ENCODE measurements at places on chromosomes 1 and 21.

- no peak for DNase-seq
Observed at GRCh38 chr1:59178339-59179187, 118.3 kb upstream of the FGGY start.

- no peak for DNase-seq
Observed at GRCh38 chr1:29645586-29645985, 409.3 kb downstream of the PTPRU start.

DNA sequence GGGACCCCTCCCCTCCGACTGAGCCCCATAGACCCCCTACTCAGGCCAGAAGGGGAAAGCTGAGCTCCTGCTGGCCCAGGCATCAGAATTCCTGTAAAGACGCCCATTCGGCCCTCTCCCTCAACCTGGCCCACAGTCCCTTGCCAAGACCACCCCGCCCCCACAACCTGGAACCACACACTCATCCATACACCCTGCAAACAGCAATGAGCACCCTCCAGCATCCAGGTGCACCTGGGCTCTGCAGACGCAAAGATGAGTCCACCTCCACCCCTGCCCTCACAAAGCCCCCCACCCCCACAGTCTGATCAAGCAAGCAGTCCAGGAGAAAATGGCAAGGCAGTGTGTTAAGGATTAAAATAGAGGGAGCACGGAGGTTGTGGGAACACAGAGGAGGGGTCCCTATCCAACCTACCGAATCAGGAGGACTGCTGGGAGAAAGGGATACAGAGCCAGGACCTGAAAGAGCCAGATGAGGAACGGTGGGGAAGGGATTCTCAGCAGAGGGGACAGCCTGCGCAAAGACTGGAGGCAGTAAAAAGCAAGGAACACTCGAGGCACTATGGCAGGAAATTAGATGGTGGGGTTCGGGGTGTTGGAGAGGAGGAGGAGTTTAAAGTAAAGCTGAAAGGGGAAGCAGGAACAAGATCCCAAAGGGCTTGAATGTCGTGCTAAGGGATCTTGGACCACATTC lies 67.3 kb upstream of the LAPTM5 start:
- no peak for DNase-seq

- no peak for DNase-seq
Observed at GRCh38 chr1:162918151-162918754, 57.3 kb upstream of the CCDC190 start.

DNA sequence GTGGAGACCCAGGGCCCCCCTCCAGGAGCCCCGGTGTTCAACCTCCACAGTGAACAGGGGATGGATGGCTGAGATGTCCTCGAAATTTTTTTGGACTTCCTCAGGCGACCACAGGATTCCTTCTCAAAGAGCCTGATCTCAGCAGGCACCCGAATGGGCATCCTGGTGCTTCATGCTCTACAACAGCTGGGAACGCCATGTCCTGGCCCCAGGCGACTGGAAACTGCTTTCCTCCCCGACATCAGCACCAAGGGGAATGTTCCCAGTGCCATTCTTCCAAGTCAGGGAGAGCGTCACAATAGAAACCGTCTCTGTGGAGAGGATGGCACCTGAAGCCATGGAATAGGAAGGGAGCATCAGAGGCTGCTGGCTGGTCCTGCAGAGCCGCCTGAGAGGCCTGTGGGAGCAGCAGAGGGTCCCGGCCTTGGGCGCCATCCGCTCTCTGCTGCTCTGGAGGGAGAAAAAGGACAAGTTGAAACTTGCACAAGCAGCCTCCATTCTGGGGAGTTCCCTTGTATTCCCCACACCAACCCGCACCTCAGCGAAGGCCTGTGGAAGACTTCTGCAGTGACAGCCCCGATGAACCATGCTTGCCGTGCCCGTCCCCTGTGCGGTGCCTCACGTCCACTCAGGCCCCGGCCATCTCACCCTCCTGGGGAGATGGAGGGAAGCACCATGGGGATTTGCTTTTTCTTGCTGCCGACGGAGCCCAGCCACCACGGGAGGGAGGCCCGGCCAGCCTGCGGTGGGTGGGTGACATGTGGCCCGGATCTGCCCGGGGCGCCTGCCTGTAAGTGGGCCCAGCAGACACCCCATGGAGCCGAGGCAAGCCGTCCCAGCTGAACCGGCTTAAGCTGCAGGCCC lies 2.3 kb upstream of the ADARB1 start:
- no peak for DNase-seq

DNA sequence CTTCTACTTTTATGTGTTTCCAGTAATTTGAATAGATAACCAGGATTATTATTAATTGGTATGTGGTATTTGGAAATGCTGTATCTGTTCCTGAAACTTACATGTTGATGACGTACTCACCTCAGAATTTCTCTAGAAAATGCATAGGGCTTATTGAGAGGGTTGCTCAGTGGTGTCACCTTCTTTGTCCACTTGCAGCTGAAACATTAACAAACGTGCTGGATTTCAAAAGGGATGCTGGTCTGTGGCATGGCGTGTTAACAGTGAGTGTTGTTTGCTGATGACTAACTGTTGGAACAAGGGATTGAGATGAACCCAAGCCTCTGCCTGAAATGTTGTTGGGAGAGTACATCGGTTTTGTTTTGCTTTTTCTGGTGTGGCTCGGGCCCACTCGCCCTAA lies 67.9 kb downstream of the S100B start:
- no peak for DNase-seq

- no peak for DNase-seq
Observed at GRCh38 chr1:96104506-96104905, 617.1 kb upstream of the PTBP2 start.

GRCh38 chr1:35726450-35727433 lies 8.1 kb upstream of the C1orf216 start:
- peak; percentile 64 for DNase-seq

- DNase-seq: no peak
Observed at GRCh38 chr21:35150562-35151226, 101.6 kb upstream of the RUNX1 start.

DNA sequence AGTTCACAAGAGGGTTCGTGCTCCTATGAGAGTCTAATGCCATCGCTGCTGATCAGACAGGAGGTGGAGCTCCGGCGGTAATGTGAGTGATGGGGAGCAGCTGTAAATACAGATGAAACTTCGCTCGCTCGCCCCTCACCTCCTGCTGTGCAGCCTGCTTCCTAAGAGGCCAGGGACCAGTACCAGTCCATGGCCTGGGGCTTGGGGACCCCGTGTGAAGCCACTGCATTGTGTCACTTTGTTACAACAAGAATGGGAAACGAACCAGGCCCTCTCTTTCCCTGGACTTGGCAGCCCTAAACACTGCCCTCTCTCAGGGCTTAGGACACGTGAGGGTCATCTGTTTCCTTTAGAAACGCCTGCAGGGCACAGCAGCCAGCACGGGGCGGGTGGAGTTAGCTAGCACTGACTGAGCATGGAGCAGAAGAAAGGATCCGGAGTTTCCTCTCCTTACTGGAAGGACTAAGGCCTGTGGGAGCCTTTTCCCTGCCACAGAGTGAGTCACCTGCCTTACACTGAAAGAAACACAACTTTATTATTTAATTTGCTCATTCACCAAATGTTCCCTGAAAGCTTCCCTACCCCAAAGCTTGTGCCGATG lies 185.2 kb upstream of the TMEM51 start:
- DNase-seq: peak; percentile 66

Measured in dorsolateral prefrontal cortex (tissue), 122 donors.